Naive B cell (primary cell): ENCODE measurements at places on chromosomes 2 and 18. TPM values are rescaled to one million over a fixed set of nuclear protein-coding genes. Genes with fewer than 3 reads are reported as not detected.

The ACTR1B gene
- polyA plus RNA-seq = 11.9 TPM

The ALK gene
- polyA plus RNA-seq = not detected

The CHAC2 gene
- 3.8 TPM for polyA plus RNA-seq

The DSG1 gene
- not detected for polyA plus RNA-seq

The CXCR1 gene
- not detected for polyA plus RNA-seq

The UCN gene
- polyA plus RNA-seq = 0.55 TPM

The NCKAP5 gene
- not detected for polyA plus RNA-seq
